RWPE2 (cell line): ENCODE measurements at places on chromosomes 1 and 21.

GRCh38 chr1:21361506-21361905 lies 71.2 kb upstream of the ECE1 start:
- H3K27ac ChIP-seq, result no peak overlapping the region
- DNase-seq, result no peak
- H3K4me3 ChIP-seq, result no peak overlapping the region

DNA sequence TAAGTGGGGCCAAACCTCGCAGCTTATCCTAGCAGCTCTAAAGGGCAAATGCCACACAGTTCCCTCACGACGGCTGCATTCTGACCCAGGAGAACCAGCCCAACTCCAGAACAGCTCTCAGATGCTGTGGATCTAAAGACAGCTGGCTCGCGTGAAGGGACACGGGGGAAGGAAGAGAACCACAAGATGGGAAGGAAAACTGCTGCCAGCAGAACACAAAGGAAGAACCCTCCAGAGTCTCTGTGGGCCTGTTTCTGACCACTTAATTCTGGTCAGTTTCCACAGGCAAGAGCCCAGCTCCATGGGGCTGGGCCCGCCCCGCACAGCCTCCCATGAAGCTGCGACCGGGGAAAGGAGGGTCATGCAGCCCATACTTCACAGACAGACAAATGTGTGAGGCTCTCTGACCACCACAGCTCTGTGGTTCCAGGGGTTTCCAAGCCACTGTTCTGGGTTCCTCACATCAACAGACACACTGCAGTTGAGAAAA lies 61.1 kb downstream of the SLC45A1 start:
- H3K27me3 ChIP-seq, result no peaks in the 10 kb centered on the region
- DNase-seq, result no peak

- H3K27me3 ChIP-seq, result no peaks in the 10 kb centered on the region
- no peak overlapping the region for H3K27ac ChIP-seq
- DNase-seq, result no peak
- H3K36me3 ChIP-seq, result no peaks in the 10 kb centered on the region
These were observed 65.8 kb downstream of the ATP5PO start for GRCh38 chr21:33849834-33850233.

DNA sequence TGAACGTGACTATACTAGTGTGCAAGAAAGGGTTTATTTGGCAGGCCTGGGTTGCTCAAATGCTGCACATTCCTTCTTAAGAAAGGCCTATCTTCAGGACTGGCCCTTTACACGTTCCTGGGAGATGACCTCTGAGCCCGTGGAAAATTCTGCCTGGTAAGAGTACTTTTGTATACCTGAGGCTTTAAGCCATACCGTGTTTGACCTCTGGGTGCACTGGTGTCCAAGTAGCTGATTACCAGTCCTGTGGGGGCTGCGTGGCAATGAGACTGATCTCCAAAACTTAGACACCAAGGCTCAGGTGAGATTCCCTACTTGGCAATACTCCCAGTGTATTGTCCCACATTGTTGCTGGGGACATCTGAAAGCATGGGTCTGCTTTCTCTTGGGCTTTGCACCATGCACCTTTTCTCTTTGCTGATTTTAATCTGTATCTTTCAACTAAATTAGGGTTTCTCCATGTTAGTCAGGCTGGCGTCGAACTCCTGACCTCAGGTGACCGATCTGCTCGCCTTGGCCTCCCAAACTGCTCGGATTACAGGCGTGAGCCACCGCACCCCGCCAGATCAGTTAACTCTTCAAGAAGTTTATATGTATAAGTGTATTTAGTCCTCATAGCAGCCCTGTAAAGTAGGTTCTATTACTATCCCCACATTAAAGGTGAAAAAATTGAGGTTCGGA lies 44.5 kb downstream of the TRIM33 start:
- H3K36me3 ChIP-seq, result peaks cover 18% of the 10 kb centered on the region
- no peaks in the 10 kb centered on the region for H3K27me3 ChIP-seq
- H3K4me1 ChIP-seq, result peaks cover 21% of the 10 kb centered on the region

DNA sequence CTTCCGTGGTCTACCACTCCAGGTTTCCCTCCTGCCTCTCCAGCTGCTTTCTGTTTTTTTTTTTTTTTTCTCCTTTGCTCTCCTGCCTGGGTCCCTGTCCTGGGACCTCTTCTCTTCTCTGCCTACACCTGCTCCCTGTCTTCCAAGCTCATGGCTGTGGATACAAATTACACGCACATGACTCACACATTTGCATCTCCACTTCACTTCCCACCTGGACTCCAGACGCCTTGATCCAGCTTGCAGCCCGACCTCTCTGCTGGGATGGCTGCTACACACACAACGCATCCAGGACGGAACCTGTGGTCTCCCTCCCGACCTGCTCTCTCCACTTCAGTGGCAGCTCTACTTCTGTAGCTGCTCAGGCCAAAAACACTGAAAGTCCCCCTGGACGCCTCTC lies 44.4 kb upstream of the B3GALT5 start:
- no peak overlapping the region for H3K27ac ChIP-seq
- no peaks in the 10 kb centered on the region for H3K36me3 ChIP-seq
- no peaks in the 10 kb centered on the region for H3K4me1 ChIP-seq
- no peak for DNase-seq
- H3K27me3 ChIP-seq, result peaks cover 3% of the 10 kb centered on the region

DNA sequence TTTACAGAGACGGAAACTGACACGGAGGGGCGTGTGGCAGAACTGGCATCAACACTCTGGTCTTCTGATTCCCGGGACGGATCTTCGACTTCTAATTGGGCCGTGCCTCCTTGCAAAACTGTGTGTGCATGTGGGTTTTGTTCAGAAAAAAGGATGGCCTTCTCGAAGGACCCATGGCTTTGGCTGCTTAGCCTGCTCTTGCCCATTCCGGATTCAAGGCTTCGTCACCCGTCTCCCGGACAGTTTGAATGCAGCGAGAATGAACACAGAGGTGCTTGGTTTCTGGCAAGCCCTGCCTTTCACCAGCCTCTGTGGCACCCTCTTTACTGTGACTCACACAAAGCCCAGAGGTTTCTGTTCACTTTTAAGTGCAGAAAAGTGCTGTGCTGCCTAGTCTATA lies 120.1 kb downstream of the PRDM2 start:
- H3K4me3 ChIP-seq, result no peak overlapping the region
- no peaks in the 10 kb centered on the region for H3K36me3 ChIP-seq
- H3K27me3 ChIP-seq, result no peaks in the 10 kb centered on the region
- no peak for DNase-seq
- H3K27ac ChIP-seq, result no peak overlapping the region

DNA sequence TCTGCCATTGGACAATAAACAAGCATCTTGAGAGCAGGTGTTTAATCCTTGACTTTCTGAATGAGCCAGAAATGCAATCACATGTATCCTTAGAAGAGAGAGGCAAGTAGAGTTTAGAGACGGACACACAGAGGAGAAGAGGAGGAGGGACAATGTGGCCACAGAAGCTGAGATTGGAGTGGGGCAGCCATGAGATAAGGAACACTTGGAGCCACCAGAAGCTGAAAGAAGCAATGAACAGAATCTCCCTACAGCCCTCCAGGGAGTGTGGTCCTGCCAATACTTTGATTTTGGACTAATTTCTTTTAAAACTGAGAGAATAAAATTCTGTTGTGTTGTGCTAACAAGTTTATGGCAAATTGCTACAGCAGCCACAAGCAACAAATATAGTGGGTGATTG lies 141.0 kb downstream of the ATP6V1G3 start:
- H3K4me1 ChIP-seq, result no peaks in the 10 kb centered on the region
- DNase-seq, result no peak
- H3K4me3 ChIP-seq, result no peak overlapping the region
- H3K36me3 ChIP-seq, result no peaks in the 10 kb centered on the region
- H3K27ac ChIP-seq, result no peak overlapping the region
- no peaks in the 10 kb centered on the region for H3K27me3 ChIP-seq

GRCh38 chr1:114292194-114292593 lies 138.5 kb upstream of the SYT6 start:
- peaks cover 4% of the 10 kb centered on the region for H3K27me3 ChIP-seq
- H3K4me3 ChIP-seq, result no peak overlapping the region
- no peak overlapping the region for H3K27ac ChIP-seq
- no peaks in the 10 kb centered on the region for H3K4me1 ChIP-seq
- no peak for DNase-seq

- H3K36me3 ChIP-seq, result no peaks in the 10 kb centered on the region
- peaks cover 13% of the 10 kb centered on the region for H3K4me1 ChIP-seq
- no peak overlapping the region for H3K4me3 ChIP-seq
- H3K27ac ChIP-seq, result peak overlapping the region; percentile 79
- peak; percentile 29 for DNase-seq
These were observed 306.3 kb upstream of the ESRRG start for GRCh38 chr1:217029281-217030157.

GRCh38 chr1:209646558-209646957 lies 5.7 kb downstream of the LAMB3 start:
- no peak overlapping the region for H3K4me3 ChIP-seq
- DNase-seq, result no peak
- H3K4me1 ChIP-seq, result peaks cover 38% of the 10 kb centered on the region
- peak overlapping the region; percentile 94 for H3K27ac ChIP-seq

GRCh38 chr1:10939654-10940450 lies 72.6 kb upstream of the TARDBP start:
- DNase-seq, result no peak
- H3K27ac ChIP-seq, result no peak overlapping the region
- no peaks in the 10 kb centered on the region for H3K27me3 ChIP-seq

GRCh38 chr1:22105611-22106207 lies 37.2 kb downstream of the WNT4 start:
- H3K4me1 ChIP-seq, result no peaks in the 10 kb centered on the region
- no peaks in the 10 kb centered on the region for H3K27me3 ChIP-seq
- H3K4me3 ChIP-seq, result no peak overlapping the region

- H3K36me3 ChIP-seq, result no peaks in the 10 kb centered on the region
- peaks cover 17% of the 10 kb centered on the region for H3K4me1 ChIP-seq
- DNase-seq, result no peak
- no peak overlapping the region for H3K4me3 ChIP-seq
- H3K27me3 ChIP-seq, result no peaks in the 10 kb centered on the region
These were observed 30.0 kb downstream of the HIVEP3 start for GRCh38 chr1:41888756-41889155.

GRCh38 chr1:235075048-235075776 lies 53.4 kb downstream of the TOMM20 start:
- no peak overlapping the region for H3K4me3 ChIP-seq
- no peaks in the 10 kb centered on the region for H3K36me3 ChIP-seq
- H3K27ac ChIP-seq, result peak overlapping the region; percentile 83
- no peaks in the 10 kb centered on the region for H3K27me3 ChIP-seq
- DNase-seq, result no peak

DNA sequence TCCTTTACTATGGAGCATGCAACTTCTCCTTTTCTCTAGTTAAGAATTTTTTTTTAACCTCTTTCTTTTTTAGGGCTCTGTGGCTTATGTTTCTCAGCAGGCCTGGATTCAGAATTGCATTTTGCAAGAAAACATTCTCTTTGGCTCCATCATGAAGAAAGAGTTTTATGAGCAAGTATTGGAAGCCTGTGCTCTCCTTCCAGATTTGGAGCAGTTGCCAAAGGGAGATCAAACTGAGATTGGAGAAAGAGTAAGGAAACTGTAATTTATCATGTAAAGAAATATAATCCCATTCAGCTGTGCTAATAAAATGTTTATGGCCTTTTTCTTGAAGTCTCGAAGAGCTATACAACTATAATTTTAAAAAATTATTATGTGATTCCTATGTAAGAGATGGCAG lies 70.1 kb downstream of the HSPA13 start:
- no peak overlapping the region for H3K4me3 ChIP-seq
- H3K27ac ChIP-seq, result no peak overlapping the region
- no peaks in the 10 kb centered on the region for H3K27me3 ChIP-seq
- H3K4me1 ChIP-seq, result no peaks in the 10 kb centered on the region

- no peaks in the 10 kb centered on the region for H3K36me3 ChIP-seq
- DNase-seq, result no peak
- peaks cover 6% of the 10 kb centered on the region for H3K4me1 ChIP-seq
- no peaks in the 10 kb centered on the region for H3K27me3 ChIP-seq
- H3K27ac ChIP-seq, result no peak overlapping the region
- H3K4me3 ChIP-seq, result no peak overlapping the region
These were observed 1.8 kb upstream of the LIN9 start for GRCh38 chr1:226310637-226311195.

- H3K27me3 ChIP-seq, result no peaks in the 10 kb centered on the region
- no peak overlapping the region for H3K4me3 ChIP-seq
- H3K36me3 ChIP-seq, result no peaks in the 10 kb centered on the region
- H3K27ac ChIP-seq, result no peak overlapping the region
- no peak for DNase-seq
These were observed 538.8 kb upstream of the CXADR start for GRCh38 chr21:16974060-16974459.

DNA sequence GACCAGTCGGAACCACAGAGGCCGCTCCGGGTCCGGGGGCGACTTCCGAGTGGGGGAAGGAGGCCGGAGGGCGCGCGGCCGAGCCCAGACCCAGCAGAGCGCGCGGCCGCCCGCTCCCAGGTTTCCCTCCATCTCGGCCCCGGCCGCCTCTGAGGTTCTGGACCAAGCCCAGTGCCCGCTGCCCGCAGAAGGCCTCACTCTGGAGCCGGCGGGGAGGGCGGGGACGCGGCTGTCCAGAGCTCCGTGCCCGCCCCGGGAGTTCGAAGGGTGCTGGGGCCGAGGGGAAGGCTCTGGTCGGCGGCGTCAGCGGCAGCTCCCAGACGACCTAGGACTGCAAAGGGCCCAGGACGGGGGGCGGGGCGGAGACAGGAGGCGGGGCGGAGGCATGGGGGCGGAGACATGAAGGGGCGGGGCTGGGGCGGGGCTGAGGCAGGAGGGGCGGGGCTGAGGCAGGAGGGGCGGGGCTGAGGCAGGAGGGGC lies 48.0 kb upstream of the SLC19A1 start:
- no peaks in the 10 kb centered on the region for H3K4me1 ChIP-seq
- peaks cover 14% of the 10 kb centered on the region for H3K27me3 ChIP-seq
- H3K4me3 ChIP-seq, result peak overlapping the region; percentile 43
- no peak for DNase-seq
- H3K27ac ChIP-seq, result no peak overlapping the region
